Activated CD8-positive, alpha-beta memory T cell treated with anti-CD3 and anti-CD28 coated beads for 24 hours (primary cell): ENCODE measurements at places on chromosomes 11 and 22.

DNA sequence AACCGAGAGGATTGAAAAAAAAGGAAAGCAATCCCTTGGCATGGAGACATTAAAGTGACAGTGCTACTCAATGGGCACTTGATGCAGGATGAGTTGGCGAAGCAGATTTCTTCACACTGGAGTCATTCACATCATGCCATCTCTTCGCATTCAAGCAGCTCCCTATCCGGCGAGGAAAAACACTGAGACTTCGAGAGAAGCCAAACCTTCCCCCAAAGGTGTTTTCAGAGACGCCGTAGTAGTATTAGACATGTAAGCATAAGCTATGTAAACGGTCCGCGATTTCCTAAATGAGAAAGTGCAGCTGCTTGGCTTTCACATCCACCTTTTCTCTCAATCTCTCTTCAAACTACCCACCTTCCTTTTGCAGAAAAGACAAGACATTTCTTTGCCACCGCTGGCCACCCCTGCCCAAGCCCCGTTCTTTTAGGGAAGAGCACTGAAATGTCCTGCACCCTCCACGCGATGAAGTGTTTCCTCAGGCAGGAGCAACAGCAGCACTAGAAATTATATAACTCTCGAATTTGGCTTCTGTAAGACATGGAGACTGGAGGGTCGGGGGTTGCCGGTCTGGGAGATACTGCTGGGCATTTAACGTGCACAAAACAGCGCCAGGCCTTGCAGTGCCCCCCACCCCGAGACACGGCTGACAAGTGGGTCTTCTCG is at the start of gene DLG2:
Gene DLG2 (minus strand): TSS at position 13 of the 666 bp plus-strand sequence.
- DNase-seq = no peak

DNA sequence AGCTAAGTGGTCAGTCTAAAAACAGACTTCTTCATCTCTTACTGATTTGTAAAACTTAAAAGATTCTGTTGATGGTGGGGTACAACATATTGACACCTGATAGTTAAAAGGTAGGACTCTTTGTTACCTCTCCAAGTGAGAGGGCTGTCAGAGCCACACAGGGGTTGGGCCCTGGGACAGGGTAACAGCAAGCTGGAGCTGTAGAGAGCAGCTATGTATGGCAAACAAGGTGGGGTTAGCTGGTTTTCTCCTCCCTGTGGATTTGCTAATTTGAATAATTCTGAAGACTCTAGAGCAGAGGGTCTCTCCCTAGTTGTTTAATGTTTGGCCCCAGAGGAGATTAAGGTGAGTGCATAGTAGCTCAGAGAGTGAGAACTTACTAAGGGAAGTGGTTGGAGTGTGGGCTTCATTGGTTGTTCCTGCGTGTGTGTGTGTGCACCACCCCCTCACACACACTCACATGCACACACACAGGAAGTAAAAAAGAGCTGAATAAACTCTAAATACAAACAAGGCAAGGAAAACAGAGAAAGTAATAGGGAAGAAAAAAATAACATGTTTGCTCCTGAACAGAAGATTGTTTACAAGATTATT is 9.2 kb upstream of the GAS2 start:
- DNase-seq = no peak

DNA sequence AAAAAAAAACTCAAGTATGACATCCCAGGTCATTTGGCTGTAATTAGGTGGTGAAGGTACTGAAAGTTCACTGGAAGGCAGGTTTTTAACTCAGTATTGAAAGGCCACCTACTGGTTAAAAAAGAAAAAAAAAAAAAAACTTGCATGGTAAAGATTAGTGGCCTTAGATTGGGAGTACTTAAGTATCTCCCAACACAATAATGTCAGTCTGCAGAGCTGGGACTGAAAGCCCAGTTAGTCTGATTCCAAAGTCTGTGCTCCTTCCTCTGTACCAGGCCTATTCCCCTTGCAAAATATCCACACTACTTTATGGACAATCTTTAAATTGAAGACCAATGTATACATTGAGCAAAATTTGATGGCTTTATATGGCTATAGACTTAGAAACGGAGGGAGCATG is 85.5 kb downstream of the NOX4 start:
- DNase-seq = no peak

- no peak for DNase-seq
These were observed 183.2 kb downstream of the GRIA4 start for GRCh38 chr11:105793092-105793491.

DNA sequence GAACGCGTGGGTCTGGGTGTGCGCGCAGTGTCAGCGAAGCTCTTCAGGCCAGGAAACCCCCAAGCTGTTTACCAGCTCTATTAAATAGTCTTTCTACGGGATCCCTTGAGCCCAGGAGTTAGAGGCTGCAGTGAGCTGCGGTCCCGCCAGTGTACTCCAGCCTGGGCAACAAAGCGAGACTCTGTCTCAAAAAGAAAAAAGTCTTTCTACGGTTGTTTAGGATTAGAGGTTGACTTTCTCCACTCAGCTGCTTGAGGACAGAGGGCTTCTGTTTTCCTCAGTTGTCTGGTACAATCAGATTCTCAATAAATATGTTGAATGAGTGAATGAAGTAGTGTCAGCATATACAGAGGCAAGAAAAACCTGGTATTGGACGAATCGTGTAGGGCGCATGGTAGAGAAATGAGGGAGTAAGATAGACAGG is 619 bp downstream of the SART1 start:
- no peak for DNase-seq

DNA sequence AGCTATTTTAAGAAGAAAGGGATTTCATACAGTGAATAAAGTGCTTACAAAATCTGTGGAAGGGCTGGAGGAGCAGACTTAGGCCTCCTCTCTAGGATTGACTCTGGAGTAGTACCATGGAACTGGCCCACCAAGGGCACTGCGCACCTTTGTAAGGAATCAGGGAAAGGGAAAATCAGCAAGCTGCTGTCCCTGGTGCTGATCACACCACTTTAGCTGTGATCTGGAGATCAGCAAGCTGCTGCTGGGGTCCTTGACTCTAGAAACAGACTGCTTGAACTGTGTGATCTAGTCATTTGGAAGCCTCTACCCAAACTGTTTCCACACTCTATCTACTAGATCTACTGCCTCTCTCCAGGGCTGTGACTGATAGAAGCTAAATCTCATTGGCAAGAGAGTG is 18.4 kb upstream of the TECTA start:
- no peak for DNase-seq

DNA sequence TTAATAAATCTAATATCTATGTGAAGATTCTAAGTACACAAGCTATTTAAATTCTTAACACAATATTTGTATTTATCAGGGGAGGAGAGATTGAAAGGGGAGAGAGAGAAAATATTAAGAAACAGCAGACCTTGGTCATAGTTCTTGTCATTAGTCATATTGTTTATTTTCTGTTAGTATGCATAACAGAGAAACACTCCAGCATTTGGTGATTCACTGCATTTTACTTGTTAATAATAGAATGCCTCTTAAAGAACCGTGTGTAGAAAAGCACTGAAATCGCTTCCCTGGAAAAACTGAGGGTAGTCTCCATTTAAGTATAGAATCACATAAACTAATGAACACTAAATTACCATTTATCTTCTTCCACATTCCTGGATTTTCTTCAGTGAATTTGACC is 122.7 kb upstream of the TRPC6 start:
- DNase-seq = no peak

GRCh38 chr11:59787816-59788215 is 22.8 kb downstream of the MRPL16 start:
- DNase-seq = no peak

GRCh38 chr11:21321072-21321471 is 651.7 kb downstream of the NELL1 start:
- no peak for DNase-seq

GRCh38 chr22:39699631-39700360 is 129.2 kb downstream of the CACNA1I start:
- DNase-seq = no peak

GRCh38 chr11:17855531-17856290 is 121.1 kb downstream of the KCNC1 start:
- no peak for DNase-seq

- DNase-seq = no peak
These were observed 80.4 kb downstream of the CD82 start for GRCh38 chr11:44645827-44646226.

DNA sequence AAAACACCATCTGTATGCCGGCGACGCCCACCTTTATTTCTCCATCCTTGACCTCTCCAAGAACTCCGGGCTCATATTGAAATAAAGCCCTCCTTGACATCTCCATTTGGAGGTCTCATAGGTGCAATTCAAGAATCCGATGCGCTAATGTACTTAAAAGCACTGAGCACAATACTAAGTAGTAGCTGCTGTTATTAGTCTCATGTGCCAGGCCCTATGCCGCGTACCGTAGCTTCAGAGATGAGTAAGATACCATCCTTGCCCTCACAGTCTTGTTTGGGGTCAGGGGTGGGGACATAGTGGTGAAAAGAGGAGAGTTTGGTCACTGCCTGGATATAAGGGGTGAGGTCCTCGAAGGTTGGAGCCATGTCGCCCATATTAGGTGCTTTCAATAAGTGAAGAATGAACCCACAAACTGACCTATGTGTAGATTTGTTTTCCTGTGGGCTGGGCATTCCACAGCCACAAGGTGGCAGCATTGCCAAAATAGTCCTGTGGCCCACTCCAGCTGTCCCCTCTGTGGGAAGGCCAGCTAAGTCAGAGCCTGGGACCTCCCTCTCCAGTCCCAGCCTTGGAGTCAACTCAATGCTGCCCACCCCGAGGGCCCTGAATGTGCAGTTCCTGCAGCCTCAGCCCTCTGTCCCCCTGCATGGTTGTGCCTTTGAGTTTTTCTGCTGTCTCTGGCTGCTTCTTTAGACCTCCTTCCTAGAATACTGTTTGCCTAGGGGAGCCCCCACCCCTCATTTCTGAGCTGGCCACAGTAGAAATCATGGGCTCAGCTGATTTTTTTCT is 6.5 kb downstream of the DCPS start:
- peak; percentile 84 for DNase-seq

- DNase-seq = no peak
These were observed 13.0 kb upstream of the REXO2 start for GRCh38 chr11:114426280-114426679.

GRCh38 chr22:36233796-36234195 is 5.5 kb downstream of the APOL2 start:
- DNase-seq = no peak

- DNase-seq = peak; percentile 59
These were observed 415.1 kb downstream of the SOX6 start for GRCh38 chr11:15941206-15941770.

DNA sequence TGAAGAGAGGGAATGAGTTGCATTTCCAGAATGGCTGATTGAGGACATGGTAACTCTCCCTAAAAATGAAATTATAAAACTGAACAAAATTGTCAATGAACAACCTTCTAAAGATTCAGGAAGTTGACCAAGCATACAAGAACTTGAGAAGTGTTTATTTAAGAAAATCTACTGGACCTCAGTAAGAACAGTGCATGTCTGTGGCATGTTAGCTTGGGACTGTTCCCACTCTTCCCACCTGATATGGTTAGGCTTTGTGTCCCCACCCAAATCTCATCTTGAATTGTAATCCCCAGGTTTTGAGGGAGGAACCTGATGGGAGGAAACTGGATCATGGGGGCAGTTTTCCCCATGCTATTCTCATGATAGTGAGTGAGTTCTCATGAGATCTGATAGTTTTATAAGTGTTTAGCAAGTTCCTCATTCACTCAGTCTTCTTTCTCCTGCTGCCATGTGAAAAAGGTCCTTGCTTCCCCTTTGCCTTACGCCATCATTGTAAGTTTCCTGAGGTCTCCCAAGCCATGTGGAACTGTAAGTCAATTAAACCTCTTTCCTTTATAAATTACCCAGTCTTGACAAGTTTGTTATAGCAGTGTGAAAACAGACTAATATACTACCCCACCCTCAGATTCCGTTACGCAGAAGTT is 15.4 kb downstream of the MS4A13 start:
- DNase-seq = no peak

GRCh38 chr11:93567401-93567895 is 24.3 kb upstream of the SMCO4 start:
- DNase-seq = no peak

DNA sequence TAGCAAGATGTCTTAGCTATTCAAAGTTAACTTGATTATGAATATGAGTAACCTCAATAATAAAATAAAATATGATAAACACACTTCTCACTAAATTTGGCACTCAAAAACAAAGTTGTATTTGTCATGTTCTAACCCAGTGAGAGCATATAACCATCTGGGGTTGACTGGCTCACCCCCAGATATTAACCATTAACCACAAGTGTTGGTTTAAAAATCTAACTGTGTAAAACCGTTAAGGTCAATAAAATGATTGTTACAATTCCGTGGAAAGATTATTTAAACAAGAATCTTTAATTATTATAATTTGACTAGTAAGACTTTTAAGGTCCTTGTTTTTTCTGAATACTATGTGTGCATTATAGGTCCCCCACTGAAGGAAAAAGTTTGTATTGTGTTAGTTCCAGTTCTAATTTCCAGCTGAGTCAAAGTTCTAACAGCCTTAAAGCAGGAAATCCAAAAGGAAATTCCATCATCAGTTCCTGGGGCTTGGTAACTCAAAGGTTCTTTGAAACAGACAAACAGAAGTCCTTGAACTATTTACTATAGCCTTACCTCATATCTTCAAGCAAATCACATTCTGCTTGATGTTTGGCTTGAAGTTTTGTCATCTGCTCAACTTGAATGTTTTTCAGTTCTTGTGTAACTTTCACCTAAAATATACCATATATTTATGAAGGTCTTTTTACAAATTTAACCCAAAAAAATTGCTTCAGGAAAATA is 2.5 kb downstream of the FCHSD2 start:
- DNase-seq = no peak

DNA sequence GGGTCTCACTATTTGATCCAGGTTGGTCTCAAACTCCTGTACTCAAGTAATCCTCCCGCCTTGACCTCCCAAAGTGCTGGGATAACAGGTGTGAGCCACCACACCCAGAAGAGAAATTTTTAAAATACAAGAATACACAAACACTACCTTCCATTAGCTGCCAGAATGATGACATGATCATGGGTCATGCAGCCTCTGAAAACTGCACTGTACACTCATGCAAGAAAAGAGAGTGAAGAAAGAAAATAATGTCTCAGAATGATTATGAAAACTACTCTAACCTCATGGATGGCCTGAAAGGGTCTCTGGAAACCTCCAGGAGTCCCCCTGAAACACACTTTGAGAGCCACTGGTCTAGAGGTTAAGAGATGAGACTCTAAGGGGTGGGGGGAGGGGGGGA is 18.8 kb downstream of the VPS37C start:
- DNase-seq = no peak

DNA sequence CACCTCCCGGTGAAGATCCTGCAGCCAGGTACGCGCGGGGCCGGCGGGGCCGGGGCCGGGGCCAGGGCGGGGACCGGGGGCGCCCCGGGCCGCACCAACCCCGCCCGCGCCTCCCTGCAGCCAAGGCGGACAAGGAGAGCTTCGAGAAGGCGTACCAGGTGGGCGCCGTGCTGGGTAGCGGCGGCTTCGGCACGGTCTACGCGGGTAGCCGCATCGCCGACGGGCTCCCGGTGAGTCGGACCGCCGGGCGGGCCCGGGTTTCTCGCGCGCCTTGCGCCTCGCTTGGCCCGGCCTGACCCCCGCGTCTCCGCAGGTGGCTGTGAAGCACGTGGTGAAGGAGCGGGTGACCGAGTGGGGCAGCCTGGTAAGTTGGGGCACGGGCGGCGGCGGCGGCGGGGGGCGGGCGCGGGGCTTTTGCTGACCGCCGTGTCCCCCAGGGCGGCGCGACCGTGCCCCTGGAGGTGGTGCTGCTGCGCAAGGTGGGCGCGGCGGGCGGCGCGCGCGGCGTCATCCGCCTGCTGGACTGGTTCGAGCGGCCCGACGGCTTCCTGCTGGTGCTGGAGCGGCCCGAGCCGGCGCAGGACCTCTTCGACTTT is 531 bp downstream of the PIM3 start:
- DNase-seq = peak; percentile 83

GRCh38 chr22:31952472-31952871 is 8.1 kb downstream of the YWHAH start:
- no peak for DNase-seq
